Activated T-cell treated with anti-CD3 and anti-CD28 coated beads for 24 hours (primary cell): ENCODE measurements at places on chromosomes 3 and 15.

DNA sequence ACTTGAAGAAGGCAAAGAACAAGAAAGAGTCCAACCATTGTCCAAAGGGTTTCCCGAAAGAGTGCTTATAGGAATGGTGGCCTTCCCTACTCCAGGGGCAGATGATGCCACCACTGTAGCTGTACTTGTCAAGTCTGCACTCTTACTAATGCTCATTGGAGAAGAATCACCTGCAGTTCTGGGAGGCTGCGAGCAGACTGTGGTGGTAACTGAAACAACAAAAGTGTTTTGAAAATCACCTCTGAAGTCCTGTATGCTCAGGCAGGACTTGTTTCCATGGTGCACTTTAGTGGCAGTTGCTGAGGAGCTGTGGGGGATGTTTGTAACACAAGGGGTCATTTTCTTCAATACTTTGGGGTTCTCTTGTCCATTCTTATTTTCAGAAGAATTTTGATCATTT, 36.0 kb downstream of the USF3 start:
- DNase-seq, result no peak

- DNase-seq, result no peak
Measured at GRCh38 chr3:94704467-94704866, 641.6 kb downstream of the NSUN3 start.

DNA sequence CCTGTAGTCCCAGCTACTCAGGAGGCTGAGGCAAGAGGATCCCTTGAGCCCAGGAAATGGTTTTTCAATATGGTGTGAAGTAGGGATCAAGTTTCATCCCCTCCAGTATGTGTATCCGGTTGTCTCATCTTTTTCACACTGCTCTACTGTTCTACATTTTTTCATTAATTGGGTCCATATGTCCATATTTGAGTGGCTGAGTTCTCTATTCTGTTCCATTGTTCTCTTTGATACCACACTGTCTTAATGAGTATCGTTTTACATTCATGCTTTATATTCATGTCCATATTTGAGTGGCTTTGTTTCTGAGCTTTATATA, 81.6 kb upstream of the LRRFIP2 start:
- no peak for DNase-seq

GRCh38 chr3:67301556-67301955, 303.4 kb downstream of the KBTBD8 start:
- no peak for DNase-seq

DNA sequence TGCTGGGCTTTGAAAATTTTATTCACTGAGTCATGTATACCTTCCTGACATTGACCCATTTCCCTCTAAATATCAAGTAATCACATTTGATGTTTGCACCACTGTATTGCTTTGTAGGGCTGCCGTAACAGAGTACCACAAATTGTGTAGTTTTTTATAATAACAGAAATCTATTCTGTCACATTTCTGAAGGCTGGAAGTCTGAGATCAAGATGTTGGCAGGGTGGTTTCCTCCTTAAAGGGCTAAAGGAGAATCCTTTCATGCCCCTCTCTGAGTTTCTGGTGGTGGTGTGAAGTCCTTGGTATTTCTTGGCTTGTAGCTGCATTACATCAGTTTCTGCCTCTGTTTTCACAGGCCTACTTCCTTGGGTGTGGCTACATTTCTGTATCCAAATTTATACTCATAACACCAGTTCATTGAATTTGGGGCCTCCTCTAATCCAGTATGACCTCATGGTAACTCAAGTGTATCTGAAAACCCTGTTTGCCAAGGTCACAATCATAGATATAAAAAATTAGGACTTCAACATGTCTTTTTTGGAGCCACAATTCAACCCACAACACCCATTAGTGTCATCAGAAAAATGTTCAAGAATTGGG, 29.1 kb upstream of the ST6GAL1 start:
- no peak for DNase-seq

DNA sequence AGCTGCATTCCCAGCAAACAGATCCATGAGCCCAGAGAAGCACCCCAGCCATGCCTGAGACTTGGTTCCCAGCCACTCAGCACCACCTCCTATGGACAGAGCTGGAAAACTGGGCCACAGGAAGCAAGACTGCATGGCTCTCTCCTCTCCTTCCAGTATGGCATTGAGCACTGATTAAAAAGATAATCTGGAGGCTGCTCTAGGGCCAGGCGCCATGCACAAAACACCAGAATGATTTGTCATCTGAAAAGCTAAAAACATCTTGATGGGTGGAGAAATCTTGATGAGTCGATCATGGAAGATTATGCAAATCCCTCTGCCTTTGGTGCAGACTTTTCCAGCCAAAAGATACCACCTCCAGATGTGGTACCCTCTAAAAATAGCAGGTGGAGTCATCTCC, 62.7 kb upstream of the MRPS22 start:
- DNase-seq, result no peak

- peak; percentile 26 for DNase-seq
Measured at GRCh38 chr15:89472785-89473256, 23.6 kb downstream of the RHCG start.

GRCh38 chr3:107690522-107691138, 167.9 kb downstream of the BBX start:
- no peak for DNase-seq

- no peak for DNase-seq
Measured at GRCh38 chr3:195080125-195080524, 190.8 kb downstream of the XXYLT1 start.

DNA sequence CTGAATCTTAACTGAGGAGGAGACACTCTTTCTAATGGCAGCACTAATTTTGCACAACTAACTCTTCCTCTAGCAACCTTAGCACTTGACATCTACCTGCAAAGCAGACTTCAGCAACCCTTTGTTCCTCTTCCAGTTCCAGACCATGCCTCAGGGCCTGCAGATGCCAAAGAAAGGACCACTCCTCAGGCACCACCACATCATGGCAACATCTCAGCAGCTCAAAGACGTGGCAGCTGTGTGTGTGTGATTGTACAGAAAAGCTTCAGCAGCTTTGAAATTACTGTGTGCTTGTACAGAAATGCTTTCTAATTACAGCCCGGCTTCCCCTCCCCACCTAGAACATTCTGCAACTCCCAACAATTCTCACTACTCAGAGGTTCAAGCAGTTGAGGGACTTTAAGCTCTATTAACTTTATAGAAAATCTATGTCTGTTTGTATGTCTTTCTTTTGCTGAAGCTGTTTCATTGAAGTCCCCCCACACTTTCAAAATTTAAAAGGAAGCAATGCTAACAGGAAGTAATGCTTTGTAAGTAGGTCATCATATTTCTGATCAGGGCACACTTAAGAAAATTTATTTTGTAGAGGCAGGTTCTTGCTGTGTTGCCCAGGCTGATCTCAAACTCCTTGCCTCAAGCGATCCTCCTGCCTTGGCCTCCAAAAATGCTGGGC, 115.2 kb downstream of the CD47 start:
- DNase-seq, result no peak

DNA sequence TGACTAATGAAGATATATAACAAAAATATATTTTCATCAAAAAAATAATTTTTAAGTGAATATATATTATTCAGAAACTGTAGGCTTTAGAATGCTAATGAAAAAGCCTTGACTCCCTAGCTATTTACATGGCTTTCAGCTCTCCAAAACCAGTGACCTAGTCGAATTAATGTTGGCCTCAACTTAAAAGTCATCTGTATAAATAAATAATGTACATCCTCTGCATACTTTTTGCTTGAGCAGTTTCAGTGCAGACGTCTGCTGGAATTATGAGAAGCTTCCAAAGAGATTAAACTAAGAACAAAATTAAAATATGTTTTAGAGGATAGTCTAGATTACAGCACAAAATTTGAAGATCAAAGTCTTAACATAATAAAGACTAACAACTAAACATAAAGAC, 520.4 kb upstream of the ALCAM start:
- DNase-seq, result no peak
